ENCODE measurements at places on chromosomes 16 and 17.

- DNase-seq = no peak
Observed at GRCh38 chr17:74740641-74741387, 3.8 kb downstream of the RAB37 start.

DNA sequence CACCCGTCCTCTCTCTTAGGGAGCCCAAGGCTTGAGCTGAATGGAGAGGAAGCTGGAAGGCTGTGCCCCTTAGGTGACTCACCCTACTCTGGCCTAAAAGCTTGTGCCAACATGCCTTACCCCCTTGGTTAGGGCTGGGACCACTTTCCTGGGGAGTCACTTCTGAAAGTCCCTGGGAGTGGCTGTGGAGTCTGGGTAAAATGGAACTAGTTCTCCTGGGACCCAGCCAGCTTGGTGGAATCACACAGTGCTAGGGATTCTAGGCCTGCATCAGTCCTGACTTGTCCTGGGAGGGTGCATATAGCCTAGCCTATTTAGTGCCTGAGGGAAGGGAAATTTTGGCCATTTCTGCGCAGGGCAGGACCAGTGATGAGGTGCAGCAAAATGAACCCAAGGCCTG, 10.5 kb downstream of the MMP28 start:
- no peak for DNase-seq

GRCh38 chr17:350706-351448, 1.7 kb downstream of the RPH3AL start:
- DNase-seq = no peak

GRCh38 chr16:20020976-20021375, 52.7 kb downstream of the GPR139 start:
- DNase-seq = no peak

DNA sequence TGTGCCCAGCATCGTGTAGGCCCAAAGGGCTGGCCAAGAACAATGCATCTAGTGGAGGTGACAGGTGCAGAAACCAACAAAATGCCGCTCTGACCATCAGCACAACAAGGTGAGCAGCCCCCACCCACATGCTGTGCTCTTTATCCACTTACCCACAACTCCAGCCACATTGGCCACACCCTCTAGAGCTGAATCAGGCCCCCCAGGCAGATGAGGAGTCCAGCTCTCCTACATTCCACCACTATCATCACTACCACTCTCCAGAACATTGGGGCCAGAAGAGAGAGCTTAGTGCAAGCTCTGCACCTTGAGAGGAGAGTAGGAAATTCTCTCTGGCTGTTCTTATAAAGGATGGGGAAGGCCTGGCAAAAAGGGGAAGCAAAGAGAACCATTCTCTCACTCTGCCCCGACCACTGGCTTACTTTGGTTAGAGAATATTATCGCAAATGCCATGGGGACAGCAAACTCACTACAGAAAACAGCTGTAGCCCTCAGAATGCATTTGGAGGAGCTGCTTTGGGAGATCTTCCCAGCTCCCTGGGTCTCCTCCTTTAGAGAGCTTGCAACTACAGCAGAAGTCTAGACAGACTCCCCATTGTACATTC, 75.0 kb downstream of the TMEM132E start:
- no peak for DNase-seq

DNA sequence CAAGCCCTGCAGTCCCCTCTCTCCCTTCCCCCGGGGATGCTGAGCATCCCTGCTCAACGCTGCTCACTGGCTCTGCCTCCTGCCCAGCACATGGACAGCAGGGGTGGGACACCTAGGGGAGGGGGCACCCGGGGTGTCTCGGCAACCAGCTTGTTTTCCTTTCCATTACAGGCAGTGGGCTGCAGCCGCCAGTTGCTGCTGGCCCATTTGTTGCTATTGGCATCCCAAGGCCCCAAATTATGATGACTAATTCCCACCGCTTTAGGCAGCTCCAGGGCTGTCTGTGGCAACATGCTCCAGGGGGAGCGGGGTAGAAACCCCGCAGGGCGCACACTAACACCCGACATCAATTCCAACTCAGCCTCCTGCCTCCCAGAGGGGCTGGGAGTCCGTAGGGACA, 4.9 kb downstream of the SDK2 start:
- DNase-seq = no peak

GRCh38 chr17:80826346-80826954, 165.2 kb upstream of the CHMP6 start:
- DNase-seq = no peak

DNA sequence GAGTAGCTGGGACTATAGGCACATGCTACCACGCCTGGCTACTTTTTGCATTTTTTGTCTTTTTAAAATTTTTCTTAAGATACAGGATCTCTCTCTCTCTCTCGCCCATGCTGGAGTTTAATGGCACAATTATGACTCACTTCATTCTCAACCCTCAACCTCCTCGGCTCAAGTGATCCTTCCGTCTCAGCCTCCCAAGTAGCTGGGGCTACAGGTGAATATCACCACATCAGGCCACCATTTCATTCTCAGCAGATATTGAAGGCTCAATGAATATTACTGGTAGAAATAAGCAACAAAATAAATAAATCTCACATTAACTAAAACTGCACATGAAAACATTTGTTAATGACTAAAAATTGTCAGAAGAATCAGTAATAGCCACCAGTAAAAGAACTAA, 41.7 kb downstream of the BRIP1 start:
- DNase-seq = no peak

GRCh38 chr17:66675273-66675990, 159.5 kb upstream of the CACNG5 start:
- no peak for DNase-seq

GRCh38 chr16:59880611-59881010, 1146.5 kb upstream of the GOT2 start:
- no peak for DNase-seq

- no peak for DNase-seq
Observed at GRCh38 chr16:71421911-71422310, 19.9 kb downstream of the TLE7 start.

GRCh38 chr16:87424266-87424665, 32.1 kb downstream of the MAP1LC3B start:
- DNase-seq = no peak

DNA sequence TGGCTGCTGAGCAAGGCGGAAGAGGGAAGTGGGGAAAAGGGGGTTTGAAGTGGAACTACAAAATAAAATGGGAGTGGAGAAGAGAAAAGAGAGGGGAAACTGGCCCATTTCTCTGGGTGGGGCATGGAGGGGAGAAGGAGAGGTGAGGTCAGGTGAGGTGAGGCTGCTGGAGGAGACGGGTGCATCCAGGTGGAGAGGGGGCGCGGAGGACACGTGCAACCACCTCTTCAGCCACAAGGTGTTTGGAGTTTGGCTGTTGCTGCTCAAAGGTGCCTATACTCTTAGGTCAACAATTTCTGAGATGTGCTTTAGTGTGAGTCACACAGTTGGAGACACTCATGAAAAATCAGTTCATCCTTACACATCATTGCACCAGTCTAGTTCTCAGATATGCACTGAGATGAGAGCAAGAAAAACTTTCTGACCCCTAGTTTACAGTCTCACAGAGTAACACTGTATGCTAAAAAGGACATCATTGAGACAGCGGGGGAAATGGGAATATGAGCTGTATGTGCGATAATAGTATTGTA, 4.8 kb downstream of the SLC6A4 start:
- DNase-seq = no peak

- no peak for DNase-seq
Observed at GRCh38 chr16:2365397-2366294, 25.1 kb upstream of the ABCA3 start.

- DNase-seq = no peak
Observed at GRCh38 chr17:16995930-16996329, 24.0 kb upstream of the TNFRSF13B start.

DNA sequence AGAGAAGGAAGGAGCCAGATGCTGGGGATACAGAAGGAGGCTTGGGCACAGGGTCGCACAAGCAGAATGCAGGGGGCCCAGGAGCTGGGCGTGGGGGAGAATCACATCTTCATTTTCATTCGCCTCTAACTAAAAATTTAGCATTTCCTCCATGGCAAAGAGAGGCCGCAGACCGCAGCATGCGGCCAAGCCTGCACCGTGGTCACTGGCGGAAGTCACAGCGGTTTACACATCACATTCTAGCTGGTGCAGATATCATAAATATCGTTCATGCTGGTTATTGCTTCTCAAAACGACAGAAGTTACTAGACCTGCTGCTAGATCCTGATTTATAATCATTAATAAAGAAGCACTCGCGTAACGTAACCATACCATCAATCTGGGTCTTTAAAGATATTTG, 162.0 kb downstream of the NTN1 start:
- no peak for DNase-seq

DNA sequence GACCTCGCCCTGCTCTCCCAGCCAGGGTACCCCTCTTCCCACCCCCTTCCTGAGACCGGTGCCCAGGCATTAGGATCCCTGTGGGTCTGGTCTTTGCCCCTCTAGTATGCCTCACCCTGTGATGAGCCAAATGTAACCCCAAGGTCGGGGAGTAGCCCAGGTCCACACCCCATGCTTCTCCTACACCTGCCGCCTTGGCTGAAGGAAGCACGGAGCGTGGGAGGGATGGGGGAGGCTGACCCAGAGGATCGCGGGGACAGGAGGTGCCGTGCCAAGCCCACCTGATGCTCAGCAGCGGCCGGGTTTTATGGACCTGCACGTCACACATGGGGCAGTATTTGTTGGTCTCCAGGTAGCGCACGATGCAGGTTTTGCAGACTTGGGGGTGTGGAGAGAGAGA, 8.8 kb downstream of the PCGF2 start:
- DNase-seq = no peak

- DNase-seq = no peak
Observed at GRCh38 chr17:73397278-73397826, 85.6 kb upstream of the CDC42EP4 start.

DNA sequence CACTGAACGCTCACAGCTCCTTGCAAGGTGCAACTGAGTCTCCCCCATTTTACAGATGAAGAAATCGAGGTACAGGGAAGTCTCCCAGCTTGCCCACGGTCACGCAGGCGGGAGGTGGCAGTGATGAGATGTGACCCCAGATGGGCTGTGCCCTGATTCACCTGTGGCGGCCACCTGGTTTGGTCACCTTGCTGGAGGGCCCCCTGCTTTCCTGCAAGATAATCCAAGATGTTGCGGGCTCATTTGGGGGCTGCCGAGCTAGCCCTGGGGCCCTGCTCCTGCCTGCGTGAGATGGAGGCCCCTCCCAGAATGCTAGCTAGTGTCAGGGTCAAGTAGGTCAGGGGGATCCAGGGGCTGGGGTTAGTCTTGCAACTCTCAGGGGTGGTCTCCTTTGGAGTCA, 59.6 kb upstream of the IL34 start:
- DNase-seq = no peak

DNA sequence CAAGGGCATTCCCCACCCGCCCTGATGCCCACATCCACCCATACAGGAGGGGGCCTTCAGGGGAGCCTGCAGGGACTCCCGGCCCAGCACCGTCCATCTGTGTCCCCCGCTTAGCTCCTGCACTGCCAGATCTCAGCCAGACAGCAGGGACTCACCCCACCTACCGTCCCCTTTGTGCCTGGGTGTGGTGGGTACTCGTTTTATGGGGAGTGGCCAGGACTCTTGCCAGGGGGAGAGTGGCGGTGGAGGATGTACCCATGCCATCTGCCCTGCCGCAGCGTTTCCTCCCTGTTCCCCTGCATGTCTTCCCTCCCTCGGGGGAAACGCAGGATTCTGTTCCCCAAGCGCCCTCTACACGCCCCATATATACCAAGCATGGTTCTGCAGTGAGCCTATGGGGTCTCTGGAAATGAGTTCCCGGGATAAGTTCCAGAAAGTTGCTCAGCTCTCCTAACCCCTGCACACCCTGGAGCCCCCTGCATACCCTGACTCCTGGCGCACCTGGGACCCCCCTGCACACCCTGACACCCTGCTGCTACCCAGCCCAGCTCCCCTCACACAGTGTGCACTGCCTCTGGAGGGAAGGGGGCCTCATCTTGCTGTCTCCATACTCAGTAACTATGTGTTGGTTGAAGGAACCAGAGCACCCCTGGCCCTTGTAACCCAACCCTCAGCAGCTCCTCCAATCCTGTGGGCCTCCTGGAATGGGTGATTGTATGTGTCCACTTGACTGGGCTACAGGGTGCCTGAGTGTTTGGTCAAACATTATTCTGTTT, 4.2 kb upstream of the MAFG start:
- no peak for DNase-seq

- DNase-seq = no peak
Observed at GRCh38 chr16:51085271-51085670, 65.8 kb downstream of the SALL1 start.

- no peak for DNase-seq
Observed at GRCh38 chr16:64617836-64618476, 503.9 kb downstream of the CDH11 start.

- DNase-seq = no peak
Observed at GRCh38 chr17:784143-784542, 2.0 kb downstream of the MRM3 start.

DNA sequence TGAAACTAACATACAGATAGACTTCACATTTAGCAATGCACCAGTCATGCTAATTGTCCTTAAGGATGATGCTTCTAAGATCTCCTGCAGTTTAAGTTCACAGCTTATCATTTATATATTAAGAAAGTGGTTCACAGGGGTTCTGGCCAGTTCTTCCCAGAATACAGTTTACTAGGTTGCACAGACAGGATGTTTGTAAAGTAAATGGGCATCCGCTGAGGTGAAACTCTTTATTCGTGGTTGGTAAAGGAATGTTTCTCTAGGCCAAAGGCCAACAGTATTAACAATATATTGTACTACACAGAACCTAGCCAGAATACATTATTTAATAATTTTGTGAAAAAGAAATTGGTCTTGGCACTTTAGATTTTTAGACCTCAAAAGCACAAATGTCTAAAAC, 1427.3 kb downstream of the CDH8 start:
- DNase-seq = no peak

DNA sequence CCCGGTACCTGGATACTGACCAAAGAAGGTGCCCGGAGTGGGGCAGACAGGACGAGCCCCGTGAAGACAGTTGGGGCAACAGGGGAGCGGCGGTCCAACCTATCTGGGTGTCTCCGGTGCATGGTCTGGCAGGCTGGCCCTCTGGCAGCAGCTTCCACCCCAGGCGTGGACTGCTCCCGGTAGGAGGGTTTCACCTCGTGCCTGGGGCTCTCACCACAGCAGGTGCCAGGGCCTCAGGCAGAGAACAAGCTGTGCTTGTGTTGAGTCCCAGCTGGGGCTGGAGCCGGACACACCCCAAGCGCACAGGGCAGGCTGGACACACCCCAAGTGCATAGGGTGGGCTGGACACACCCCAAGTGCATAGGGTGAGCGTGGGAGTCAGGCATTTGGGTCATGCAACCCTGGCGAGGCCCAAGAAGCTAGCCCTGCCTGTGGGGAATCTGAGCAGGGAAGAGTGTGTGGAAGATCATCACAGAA, 1.5 kb upstream of the FBXL16 start:
- DNase-seq = no peak

- no peak for DNase-seq
Observed at GRCh38 chr16:11632455-11632939, 35.8 kb upstream of the SNN start.

- DNase-seq = no peak
Observed at GRCh38 chr16:88974080-88974915, 2.7 kb downstream of the CBFA2T3 start.

GRCh38 chr17:63675607-63676546, 24.0 kb downstream of the LIMD2 start:
- no peak for DNase-seq

All from activated CD4-positive, alpha-beta T cell treated with anti-CD3 and anti-CD28 coated beads for 24 hours (primary cell).